Stimulated activated CD4-positive, alpha-beta T cell treated with anti-CD3 and anti-CD28 coated beads, TNF-alpha, amount 100 ng/mL, for 1 hour (primary cell): ENCODE measurements at places on chromosomes 16 and 17.

DNA sequence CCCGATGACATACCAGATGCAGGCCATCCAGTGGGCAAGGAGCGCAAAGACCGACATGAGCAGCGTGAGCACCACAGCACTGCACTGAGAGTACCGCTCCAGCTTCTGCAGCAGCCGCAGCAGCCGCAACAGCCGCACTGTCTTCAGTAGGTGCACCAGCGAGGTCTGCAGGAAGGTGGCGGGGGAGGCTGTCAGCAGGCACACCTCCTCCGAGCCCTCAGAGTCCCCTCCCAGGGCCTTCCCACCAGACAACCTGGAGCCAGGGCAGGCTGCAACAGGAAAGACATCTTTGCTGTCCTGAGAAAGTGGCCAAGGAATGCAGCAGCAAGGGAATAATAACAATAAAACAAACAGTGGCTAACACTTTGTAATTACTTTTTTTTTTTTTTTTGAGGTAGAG is 9.1 kb downstream of the KCNH4 start:
- DNase-seq: no peak

GRCh38 chr16:78425891-78426510 is 326.5 kb downstream of the WWOX start:
- no peak for DNase-seq

DNA sequence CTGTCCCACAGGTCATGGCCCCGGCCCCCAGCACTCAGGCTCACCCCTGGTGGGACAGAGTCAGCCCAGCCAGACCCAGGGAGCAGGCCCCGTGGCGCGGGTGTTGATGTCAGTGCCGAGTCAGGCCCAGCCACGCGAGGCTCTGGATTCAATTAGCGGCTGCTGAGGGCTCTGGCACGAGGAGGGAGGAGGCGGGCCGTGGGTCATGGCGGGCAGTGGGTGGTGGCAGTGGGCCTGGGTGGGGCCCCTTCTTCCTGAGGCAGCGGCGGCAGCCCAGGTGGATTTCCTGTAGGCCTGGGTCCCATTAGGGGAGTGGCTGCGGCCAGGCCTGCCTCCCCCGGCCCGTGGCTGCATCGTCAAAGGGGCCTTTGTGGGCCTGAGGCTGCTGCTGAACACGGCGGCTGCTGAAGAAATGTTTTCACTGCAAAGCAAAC is 12.9 kb downstream of the VASN start:
- no peak for DNase-seq

DNA sequence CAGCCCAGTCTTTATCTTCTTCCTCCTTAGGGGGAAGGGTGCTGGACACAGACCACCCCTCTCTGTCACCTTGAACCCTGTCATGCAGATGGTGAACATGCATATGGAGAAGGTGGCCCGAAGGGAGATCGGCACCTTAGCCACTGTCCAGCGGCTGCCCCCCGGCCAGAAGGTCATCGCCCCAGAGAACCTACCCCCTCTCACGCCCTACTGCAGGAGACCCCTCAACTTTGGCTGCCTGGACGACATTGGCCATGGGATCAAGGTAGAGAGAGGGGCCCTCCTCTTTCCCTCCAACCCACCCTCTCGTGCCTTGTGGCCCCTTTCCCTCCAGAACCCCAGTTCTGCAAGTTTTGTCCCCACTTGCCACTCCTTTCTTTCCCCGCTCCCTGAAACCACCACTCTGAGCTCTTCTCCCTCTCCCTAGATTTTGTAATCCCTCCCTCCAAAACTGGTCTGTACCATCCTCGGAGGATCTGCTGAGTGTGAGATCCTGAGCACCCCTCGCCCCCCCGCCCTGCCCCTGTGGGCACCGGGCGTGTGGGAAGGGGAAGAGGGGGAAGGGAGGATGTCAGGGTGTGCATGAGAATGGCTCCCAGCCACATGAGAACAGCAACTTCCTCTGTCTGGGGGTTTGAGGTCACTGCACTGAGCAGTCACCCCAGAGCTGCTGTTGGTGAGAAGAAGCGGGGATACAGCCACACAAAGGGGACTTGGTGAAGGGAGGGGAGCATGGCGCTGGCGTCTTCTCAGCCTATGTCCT is 7.3 kb downstream of the ABI3 start:
- DNase-seq: no peak

- DNase-seq: peak; percentile 12
These were observed 99.4 kb downstream of the CYLD start for GRCh38 chr16:50841081-50841886.

GRCh38 chr16:29312835-29313558 is 93.5 kb downstream of the NPIPB11 start:
- no peak for DNase-seq

GRCh38 chr17:45852535-45853297 is 8.0 kb downstream of the SPPL2C start:
- DNase-seq: peak; percentile 23

- peak; percentile 48 for DNase-seq
These were observed 773 bp downstream of the PHLPP2 start for GRCh38 chr16:71723537-71724319.

DNA sequence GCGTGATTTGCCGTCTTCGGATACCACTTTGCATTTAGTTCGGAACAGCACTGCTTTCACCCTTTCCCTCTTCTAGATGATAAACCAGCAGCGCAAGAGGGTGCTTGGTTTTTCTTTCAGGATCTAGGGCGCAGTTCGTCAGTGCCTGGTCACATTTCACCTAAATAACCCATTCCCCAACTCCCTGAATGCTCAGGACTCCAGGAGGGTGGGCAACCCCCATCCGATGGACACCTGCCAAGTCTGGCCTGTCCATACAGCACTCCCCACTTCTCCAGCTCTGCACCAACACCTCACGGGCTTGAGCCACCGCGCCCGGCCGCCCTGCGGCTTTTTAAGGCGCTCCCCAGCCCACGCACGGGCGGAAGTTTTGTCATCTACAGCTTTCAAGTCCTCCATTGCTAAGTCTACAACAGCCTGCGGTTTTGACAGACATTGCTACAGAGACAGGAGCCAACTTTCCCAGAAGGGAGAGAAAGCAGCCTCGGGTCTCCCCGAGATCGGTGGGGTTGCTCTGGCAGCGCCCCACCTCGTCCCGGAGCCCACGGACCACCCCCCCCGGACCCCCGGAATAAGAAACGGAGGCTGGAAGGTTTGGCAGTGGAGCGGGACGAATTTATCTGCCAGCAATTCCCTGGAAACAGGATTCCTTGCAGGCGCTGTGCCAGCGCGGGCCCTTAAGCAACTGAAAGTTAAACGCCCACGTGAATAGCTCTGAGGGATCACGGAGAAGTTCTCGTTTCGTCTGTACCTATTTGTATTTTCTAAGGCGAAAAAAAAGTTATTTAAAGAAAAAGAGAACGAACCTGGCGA is 38.6 kb upstream of the SLFN13 start:
- DNase-seq: peak; percentile 37

- no peak for DNase-seq
These were observed 10.0 kb downstream of the TMEM235 start for GRCh38 chr17:78241277-78242023.

GRCh38 chr17:77019893-77020379 is 120.8 kb upstream of the SEC14L1 start:
- no peak for DNase-seq

- no peak for DNase-seq
These were observed 20.9 kb downstream of the RGS9 start for GRCh38 chr17:65158041-65158440.

- DNase-seq: no peak
These were observed 90.2 kb upstream of the RPL38 start for GRCh38 chr17:74113326-74113725.

- no peak for DNase-seq
These were observed 4.1 kb downstream of the KRT31 start for GRCh38 chr17:41393294-41393693.

DNA sequence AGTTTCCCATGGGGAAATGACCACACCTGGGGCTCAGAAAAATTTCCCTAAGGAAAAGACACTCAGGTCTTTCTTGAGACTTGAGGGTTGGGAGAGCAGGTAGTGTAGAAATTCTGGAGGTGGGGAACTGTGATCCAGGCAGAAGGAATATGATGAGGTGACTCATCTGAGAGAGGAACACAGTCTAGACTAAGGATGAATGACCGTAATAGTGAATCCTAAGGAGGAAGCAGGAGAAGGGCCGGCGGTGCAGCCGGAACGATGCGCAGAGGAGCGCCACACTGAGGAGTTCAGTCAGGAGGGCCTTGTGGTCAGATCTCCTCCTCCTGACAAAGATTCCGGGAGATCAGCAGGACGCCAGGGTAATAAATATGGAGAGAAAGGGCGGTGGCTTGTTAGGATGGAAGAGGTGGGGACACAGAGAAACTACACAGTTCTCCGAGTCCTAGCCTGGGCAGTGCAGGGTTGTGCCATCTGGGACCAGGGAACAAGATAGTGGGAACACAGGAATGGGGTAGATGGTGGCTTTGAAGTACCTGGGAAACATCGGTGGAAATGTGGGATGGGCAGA is 135.6 kb downstream of the PARN start:
- no peak for DNase-seq

DNA sequence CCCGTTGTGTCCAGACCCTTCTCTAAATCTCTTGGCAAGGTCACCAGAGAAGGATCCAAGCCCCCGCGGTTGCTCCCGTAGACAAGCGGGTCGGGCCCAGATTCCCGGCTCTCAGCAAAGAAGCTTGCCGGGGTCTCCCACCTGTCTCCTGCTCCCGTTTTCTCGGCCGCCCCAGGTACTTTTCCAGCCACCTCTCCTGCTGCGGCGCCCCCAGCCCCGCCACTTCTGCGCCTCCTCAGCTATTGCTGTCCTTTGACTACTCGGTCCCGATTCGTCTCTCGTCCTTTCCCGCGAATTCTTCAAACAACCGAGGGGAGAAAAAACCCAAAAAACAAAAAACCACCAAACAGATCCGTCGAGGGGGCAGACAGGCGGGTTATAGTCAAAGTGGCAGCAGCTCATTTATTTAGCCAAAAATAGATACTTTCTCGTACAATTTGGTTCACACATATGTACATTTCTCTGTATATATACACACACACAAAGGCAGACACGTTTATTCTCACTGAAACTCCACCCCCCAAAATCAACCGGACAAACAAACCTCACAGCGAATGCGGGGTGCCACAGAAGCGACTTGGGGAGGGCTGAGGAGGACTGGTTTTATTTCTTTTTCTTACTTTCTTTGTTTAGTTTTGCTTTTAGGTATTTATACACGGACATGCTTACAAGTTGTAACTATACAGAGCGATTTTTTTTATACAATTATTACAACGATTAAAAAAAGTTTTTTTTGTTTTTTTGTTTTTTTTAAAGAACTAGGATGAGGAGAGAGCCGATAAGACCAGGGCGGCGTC is 3.5 kb downstream of the IRX3 start:
- no peak for DNase-seq

DNA sequence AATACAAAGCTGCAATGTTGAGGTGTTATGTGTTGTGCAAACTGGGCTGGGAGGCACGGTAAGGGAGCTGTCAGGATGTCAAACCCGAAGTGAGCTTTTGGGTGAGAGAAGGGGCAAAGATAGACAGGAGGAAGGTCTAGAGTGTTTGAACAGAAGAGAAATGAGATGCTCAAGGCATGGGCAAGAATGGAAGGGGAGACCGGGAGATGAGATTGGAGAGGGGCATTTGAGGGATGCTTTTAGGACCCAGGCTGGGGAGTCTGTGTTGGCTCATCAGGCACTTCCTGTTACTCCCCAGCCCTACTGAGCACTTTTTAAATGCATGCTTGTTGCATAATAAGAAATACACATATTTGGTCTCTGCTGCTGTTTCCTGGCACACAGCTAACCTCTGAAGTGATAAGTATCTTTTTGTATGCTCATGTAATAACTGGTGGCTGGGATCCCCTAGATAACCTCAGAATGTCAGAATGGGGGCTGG is 13.7 kb downstream of the UNC45B start:
- DNase-seq: no peak

DNA sequence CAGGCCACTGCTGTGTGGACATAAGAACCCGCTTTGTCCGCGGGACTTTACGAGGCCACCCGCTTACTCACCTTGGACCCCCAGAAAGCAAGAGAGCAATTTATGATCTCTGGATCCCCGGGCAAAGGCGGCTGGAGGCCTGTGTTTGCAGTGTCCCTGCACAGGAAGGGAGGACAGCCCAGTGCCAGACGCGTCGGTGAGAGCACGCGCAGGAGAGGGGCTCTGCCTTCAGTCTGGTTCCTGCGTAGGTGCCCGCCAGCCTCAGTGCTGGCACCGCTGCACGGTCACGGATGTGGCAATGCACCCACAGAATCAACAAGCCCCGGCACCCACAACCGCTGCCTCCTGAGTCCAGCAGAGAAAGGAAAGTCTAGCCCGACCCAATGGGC is 248.4 kb downstream of the C16orf95 start:
- DNase-seq: no peak

DNA sequence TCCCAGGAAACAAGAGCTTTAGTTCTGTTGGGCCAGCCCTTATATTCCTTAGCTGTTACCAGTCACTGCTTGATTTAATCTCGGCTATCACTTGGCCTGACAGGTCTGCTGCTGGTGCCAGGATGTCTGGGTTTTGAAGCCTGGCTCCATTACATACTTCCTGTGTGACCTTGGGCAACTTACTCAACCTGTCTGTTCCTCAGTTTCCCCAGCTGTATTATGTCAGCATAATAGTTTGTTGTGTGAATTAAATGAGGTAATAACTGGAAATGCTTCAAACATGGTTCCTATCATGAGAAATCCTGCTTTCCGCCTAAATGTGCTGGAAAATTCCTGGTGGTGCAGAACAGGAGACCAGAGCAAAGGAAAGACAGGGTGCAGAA is 50.6 kb upstream of the STH start:
- DNase-seq: no peak

GRCh38 chr17:60506312-60506711 is 19.7 kb downstream of the APPBP2 start:
- no peak for DNase-seq

DNA sequence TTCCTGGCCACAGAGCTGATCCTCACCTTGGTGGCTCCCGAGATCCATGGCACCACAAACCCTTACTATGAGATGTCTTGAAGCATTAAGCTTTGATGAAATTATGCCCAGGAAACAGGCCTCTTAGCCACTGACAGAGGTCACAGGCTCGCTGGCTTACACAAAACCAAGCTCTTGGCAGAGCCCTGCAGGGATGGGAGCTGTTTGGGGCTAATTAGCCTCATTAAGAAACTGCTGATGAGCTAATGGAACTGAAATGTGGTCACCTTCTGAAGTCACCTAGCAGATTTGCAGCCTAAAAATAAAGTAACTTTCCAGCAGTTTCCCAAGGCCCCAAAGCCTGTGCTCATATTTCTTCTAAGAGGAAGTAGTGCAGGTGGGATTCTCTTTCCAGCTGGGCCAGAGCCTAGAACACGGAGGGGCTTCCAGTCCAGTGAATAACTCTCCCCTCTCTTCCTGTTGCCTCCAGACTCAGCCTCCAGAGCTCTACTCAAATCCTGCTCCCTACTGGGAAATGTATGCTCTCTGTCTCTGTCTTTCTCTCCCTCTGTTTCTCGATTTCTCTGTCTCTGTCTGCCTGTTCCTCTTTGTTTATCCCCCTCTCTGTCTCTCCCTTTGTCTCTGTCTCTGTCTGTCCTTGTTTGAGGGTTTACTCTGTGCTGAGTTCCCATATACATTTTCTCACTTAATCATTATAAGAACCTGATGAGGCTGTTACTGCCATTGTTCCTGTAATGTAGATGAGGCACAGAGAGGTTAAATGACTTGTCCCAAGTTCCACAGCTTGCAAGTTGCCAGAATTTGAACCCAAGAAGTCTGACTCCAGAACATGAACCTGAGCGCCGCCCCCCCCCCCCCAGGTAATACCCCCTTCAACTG is 338.9 kb downstream of the CA10 start:
- DNase-seq: no peak
